ENCODE measurements at places on chromosomes 12 and 14.

DNA sequence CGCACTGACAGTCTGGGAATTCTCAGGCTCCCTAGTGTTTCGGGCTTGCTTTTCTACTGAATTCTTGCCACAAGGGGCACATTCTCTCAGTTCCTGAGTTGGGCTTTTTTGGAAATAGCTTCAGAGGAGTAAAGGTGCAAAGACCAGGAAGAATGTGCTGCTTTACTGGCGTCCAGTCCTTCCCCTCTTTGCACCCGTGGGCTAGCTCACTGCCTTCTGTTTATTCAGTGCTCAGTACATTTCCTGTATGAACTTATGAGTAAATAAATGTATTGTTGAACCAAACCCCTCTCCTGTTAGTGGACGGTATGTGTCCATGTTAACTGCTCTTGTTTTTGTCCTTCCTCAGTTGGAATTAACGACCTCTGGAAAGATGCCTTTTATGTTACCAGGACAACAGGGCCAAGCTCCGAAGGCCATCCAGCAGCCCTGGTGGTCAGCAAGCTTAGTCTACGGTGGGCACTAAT, 24.0 kb downstream of the GSG1 start:
- no peak for DNase-seq

GRCh38 chr12:116780942-116781341, 42.8 kb downstream of the RNFT2 start:
- DNase-seq, result no peak

DNA sequence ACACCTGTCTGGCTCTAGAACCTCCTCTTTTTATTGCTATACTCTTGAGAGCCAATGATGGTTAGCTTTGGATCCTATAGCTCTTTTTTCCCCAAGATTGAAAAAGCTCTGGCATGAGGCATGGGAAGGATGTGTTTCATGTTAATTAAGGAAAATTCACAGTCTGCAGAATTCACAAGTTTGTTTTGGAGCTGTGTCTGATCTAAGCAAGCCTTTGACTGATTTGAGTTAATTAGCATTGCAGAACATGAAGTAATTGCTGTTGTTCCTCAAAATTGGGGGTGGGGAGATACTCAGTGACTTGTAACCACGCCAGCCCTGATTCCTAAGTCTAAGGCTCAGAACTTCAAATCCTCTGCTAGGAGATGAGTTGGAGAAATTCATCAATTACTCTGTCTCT, 205.0 kb downstream of the SUDS3 start:
- DNase-seq, result no peak

DNA sequence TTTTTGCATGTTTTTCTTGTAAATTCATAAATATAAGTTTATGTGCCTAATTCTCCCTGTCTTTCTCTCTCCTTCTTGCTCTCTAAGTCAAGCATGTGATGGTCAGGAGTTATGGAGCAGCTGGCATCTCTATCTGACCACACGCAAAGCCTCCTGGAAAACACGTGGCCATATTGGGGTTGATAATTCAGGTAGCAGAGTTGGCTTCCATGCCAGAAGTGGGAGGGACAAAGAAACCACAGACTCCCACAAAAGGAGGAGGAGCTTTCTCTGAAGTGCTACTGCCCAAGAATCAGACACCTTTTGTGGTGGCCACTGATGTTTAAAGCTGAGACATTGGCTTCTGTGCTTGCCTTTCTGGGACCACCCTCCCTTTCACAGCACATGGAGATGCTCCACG, 517.6 kb upstream of the TMEM132C start:
- DNase-seq, result no peak

- DNase-seq, result no peak
Measured at GRCh38 chr12:42904683-42905418, 315.3 kb upstream of the PRICKLE1 start.

- no peak for DNase-seq
Measured at GRCh38 chr14:85762526-85762925, 232.6 kb downstream of the FLRT2 start.

DNA sequence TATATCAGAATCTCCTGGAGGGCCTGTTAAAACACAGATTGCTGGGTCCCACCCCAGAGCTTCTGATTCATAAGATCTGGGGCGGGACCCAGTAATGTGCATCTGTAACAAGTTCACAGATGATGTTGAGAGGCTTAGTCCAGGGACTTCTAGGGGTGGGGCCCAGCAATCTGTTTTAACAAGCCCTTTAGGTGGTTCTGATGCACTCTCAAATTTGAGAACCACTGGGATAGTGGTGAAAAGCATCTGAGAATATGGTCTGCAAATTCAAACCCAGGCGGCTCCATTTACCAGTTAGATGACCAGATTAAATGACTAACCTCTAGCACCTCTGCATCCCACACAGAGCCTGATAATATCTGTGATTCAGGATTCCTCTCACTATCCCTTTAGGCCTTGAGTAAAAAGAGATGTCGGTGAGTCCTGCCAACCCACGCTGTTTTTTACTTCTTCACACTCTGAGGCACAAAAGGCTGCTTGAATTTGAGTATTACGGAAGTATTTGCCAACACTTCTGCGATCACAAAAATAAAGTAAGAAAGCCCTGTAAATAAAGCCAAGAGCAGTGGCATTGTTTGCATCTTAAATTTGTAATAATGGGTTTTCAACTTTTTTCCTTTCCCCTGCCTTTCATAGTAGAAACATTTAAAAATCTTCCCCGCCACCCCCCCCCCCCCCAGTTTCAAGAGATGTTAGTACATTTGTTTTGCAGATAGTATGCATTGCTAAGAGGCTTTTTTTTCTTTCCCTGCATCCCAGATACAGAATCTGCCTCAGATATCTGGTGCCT, 1.8 kb upstream of the FRS2 start:
- DNase-seq, result no peak

DNA sequence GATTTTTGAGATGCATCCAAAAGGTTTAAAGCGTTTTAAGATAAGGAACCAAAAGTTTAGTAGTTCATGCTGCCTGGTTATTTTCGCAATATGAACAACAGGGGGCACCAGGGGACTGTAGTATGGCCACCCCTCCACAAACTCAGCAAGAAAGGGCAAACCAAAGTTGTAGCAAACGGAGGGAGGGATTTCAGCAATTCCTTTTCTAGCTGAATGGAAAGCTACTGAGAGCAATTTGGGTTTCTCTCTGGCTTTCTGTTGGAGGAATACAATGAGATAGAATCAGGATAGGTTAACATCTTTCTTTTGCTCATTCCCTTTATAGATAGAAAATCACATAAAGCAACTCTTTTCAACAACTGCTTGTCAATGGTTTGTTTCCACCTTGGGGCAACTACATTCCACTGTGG, 62.5 kb downstream of the DRAM1 start:
- no peak for DNase-seq

GRCh38 chr12:51183816-51184215, 10.9 kb upstream of the TFCP2 start:
- peak; percentile 1 for DNase-seq

DNA sequence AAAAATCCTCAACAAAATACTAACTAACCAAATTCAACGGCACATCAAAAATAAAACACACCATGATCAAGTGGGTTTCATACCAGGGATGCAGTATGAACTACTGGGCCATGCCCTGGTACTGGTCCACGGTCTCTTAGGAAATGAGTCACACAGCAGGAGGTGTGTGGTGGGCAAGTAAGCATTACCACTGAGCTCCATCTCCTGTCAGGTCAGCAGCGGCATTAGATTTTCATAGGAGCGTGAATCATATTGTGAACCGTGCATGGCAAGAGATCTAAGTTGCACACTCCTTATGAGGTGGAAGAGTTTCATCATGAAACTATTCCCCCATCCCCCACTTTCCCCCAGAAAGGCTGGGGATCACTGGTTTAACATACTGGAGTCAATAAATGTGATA, 6.7 kb upstream of the LGR5 start:
- no peak for DNase-seq

DNA sequence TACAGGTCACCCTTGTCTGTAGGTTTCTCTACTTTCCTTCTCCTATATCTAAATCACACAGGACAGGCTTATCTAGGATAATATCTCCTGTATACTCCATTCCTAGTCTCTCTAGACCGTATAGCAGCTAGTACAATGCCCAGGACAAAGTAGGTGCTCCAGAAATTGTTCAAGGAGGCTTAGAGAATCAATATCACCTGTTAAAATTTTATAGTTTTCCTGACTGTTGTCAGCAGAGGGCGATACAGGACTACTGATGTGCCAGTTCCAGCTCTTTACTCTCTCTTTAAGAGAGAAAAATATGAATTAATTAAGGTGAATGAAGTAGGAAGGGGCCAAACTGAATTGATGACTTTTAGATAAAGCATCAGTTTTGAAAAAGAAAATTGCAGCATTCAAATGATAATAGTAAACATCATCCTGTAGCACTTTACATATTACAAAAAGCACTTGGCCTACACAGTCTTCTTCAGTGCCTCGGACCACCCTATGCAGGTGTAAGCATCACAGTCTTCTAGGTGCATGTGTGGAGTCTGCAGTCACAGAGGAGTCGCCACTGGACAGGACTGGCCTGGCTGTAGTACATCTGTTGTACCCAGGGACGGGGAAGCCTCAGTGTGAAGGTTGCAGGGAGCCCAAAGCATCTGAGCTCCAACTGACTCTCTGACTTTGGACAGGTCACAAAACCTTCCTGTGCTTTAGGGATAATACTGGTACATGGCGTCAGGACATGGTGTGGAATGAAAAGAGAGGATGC, 61.9 kb upstream of the MAX start:
- DNase-seq, result no peak

- DNase-seq, result no peak
Measured at GRCh38 chr12:56143870-56144269, 8.5 kb upstream of the MYL6B start.

Measured in GM04503 (cell line).